ENCODE measurements at places on chromosomes 11 and 22.

- no peak for DNase-seq
Observed at GRCh38 chr22:27019827-27020226, 362.4 kb downstream of the MIAT start.

DNA sequence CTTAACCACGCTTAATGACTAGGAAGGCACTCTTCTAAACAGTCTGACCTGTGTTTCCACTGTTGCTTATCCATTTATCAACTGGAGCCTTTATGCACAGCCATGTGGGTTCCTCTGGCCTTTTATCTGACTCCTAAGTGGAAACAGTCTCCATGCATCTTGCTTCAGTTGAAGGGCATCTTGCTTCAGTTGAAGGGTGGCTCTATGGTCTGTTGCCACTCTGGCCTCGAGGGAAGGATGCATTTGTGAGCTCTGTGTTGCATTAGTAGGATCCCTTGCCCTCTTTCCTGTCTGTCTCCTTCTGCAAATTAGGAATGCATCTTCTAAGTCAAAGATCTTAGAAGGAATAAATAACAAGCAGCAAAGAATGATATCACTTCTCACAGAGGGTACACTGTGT is 25.8 kb upstream of the C11orf96 start:
- no peak for DNase-seq

DNA sequence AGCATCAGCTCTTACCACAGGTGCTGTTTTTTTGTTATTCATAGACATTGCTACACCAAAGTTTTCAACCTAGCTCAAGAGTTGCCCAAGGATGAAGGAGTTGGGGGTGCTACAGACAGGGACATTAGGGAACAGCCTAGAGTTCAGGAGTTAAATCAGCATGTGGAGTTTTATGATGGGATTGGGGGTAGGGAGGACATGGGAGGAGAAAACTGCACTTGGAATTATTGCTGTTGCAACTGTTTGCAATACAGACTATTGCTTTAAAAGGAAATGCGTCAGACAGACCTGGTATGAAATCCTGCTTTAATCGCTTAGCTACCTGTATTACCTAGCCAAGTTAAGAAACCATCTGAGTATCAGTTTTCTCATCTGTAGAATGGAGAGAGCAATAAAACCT is 6.3 kb downstream of the TMA7B start:
- DNase-seq: no peak

- DNase-seq: no peak
Observed at GRCh38 chr22:26431261-26431995, 2.4 kb downstream of the ASPHD2 start.

GRCh38 chr22:40485813-40486667 is 115.6 kb downstream of the SGSM3 start:
- no peak for DNase-seq

Measured in activated T-cell treated with anti-CD3 and anti-CD28 coated beads for 24 hours (primary cell).